ENCODE measurements at places on chromosomes 12 and 14.

DNA sequence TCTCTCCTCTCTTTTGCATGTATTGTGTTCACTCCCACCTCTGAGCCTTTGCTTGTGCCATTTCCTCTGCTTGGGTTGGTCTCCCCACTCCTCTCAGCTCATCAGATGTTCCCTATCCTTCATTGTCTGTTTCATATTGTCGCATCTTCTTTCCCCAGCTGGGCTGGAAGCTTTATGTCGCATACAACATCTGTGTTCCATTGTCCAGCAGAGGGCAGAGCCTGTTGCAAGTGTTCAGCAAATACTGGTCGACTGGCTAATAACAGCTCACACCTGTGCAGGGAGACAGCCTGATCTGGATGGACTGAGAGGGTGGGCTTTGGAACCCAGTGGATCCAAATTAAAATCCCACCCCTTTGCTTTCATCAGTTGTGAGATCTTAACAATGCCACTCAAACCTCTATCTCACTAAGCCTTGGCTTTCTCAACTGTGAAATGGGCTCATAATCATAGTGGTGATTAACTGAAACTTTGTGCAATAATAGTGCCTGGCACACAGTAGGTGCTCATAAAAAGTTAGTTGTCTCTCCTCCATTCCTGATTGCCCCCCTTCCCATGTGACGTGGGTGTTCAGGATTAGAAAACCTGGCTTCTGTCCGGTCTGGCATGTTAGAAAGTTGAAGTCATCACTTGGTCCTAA, 75.8 kb downstream of the RIN3 start:
- no peak for DNase-seq

DNA sequence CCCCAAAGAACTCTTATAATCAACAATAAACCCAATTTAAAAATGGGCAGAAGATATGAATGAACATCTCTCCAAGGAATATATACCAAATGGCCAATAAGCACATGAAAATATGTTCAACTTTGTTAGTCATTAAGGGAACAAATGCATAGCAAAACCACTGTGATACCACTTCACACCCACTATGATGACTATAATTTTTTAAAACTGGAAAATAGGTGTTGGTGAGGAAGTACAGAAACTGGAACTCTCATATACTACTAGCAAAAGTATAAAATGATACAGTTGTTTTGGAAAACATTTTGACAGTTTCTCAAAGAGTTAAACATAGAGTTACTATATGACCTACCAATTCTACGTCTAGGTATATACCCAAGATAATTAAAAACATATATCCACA, 9.4 kb upstream of the HEATR5A start:
- no peak for DNase-seq

DNA sequence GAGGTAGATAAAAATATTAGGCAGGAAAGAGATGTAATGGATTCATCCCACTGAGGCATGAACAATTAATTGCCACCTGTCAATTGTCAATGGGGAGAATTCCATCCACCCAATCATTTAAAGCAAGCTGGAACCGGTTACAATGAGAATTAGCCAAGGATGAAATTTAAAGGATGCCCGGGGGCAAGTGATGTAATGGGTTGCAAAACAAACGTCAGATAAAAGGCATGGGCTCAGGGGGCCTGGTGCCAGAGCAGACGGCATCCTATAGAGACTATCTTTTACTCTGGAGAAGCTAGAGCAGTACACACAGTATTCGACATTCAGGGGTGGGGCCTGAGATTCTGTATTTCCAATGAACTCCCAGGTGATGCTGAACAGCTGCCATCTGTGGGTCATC, 80.5 kb upstream of the ZFP36L1 start:
- no peak for DNase-seq

GRCh38 chr12:11839091-11839641, 189.7 kb downstream of the ETV6 start:
- no peak for DNase-seq

DNA sequence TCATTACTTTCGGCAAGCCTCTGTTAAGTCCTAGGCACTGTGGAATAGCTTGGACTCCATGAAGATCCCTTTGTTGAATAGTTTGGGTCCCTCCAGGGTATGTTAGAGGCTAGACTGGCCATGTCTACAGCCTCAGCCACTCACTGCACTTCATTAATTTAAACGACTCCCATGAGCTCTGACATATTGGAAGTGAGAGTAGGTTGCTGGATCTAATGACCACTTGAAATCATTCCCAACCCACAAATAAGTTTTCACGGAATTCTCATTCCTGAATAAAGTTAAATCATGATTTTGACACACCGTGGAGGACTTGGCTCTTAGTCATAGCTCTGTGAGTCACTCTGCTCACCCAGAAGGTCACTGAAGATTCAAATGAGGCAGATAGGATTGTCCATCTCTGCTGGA, 21.4 kb upstream of the APPL2 start:
- no peak for DNase-seq

DNA sequence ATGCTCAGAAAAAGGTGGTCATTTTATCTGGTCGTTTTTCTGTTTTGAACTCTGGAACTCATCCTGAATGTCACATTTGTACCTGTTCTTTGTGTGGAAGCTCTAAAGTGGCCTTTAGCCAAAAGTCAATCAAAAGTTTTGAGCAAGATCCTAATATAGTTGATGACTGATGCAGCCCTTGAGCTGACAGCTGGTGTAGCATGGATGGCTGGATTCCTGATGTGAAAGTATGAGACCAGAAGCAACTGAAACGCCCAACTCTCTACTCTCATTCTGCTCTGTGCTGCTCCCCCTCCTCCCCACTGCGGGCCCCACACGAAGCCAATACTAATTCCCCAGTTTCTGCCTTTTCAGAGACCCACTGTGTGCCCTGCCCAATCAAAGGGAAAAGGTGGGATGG, 10.3 kb upstream of the MYH7 start:
- DNase-seq, result peak; percentile 46

- no peak for DNase-seq
These were observed 187.0 kb downstream of the GRIP1 start for GRCh38 chr12:66491853-66492252.

GRCh38 chr12:6297170-6297569, 13.3 kb upstream of the PLEKHG6 start:
- no peak for DNase-seq

DNA sequence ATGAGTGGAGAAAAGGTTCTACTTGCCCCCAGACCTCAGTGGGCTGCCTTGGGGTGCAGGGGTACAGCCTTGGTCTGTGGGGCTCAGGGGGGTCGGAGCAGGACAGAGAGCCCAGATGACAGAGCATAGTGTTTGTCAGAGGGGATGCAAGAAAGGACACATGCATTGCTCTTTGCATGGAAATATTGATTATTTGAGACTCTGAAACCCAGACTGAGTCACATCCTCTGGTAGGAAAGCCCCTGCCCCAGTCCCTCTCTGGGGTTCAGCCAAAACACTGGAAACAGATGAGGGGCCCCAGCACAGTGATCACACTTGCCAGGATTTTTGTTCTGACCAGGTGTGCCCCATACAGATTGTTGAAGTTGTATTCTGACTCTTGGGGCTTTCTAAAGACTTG, 1094.4 kb downstream of the BCL11B start:
- DNase-seq, result no peak

GRCh38 chr14:52936437-52936836, 14.4 kb downstream of the FERMT2 start:
- DNase-seq, result no peak

DNA sequence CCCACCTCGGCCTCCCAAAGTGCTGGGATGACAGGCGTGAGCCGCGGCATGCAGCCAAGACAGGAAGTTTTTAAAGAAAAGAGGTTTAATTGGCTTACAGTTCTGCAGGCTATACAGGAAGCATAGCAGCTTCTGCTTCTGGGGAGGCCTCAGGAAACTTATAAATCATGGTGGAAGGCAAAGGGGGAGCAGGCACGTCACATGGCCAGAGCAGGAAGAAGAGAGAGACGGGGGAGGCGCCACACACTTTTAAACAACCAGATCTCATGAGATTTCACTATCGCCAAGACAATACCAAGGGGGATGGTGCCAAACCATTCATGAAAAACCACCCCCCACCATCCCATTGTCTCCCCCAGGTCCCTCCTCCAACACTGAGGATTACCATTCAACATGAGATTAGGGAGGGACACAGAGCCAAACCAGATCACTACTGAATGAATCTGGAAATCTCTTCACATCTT, 14.1 kb downstream of the CCDC63 start:
- no peak for DNase-seq

- DNase-seq, result no peak
These were observed 435.4 kb upstream of the STXBP6 start for GRCh38 chr14:25485381-25485780.

DNA sequence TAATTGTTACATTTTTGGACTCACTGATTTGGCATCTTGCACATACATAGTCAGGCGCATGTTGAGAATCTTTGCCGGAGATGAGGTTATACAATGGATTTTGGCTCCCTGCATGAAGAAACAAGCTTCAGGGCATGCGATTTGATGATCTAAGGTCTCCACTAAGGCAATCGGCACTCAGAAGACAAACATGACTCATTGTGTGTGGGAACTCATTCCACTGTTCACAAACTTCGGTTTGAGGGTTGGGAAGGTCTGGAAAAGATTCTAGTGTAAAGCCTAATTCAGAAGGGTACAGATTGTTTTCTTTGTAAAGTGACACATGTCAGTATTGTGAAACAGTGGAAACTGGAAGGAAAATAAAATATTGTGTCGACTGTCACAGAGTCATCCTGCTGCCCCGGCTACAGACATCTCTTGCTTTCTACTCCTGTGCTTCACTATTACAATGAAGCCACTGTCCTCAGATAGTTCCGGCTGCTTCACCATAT, 192.6 kb upstream of the HMGA2 start:
- DNase-seq, result no peak

GRCh38 chr14:59787045-59787674, 83.4 kb downstream of the RTN1 start:
- no peak for DNase-seq

DNA sequence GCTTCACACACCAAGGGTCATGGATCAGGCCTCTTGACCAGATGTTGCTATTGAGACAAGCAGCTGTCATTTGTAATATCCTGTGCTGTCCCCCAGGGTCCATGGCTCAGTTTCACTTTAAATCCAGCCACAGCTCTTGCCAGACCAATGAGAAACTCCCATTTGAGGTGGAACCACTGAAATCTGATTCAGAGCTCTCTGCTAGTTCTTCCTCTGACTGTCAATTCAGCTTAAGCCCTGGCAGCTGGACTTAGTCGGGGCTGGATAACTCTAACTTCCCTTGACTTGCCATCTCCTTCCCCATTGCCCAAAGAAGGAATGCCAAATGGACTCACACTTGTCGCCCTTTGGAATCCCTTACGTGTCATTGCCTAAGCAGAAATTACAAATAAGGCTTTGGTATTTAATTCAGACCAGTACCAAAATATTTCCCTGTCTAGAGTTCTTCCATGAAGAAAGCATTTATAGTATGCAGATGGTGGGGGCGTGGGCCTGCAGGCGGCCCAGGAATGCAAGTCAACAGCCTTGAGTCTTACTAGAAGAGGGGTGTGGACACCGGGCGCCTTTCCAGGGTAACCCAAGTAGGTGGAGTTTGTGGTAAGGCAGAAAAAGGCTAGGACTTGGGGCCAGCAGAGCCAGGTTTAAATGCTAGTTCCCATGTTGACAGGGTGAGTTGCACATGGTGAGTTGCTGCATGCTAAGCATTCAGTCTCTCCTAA, 96.9 kb upstream of the TMPO start:
- DNase-seq, result peak; percentile 91

GRCh38 chr14:104476437-104476836, 103.1 kb upstream of the C14orf180 start:
- no peak for DNase-seq

DNA sequence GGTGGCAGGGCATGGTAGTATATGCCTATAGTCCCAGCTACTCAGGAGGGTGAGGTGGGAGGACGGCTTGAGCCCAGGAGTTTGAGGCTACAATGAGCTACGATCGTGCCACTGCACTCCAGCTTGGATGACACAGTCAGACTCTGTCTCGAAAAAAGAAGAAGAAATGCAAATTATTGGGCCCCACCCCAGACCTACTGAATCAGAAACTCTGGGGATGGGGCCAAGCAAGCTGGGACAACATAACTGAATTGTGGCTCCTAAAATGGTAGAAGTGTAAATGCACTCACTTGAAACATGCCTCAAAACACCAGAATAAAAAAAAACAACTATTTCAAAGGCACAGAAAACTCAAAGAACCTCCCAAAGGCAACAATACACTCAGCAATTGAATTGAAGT, 37.0 kb downstream of the CIT start:
- DNase-seq, result no peak

DNA sequence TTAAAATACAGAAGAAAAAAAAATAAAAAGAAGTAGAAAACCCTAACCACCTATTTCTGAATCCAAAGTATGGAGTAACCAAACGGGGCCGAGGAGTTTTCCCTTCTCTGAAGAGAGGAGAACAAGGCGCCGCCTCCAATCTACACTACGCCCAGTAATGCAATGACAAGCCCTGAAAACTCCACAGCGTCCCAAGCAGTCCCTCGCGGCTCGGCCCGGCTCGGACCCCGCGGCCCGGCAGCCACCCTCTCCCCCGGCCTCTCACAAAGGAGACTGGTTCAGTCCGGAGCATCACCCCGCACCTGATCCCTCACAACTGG, 371 bp downstream of the CHD8 start:
- peak; percentile 86 for DNase-seq

DNA sequence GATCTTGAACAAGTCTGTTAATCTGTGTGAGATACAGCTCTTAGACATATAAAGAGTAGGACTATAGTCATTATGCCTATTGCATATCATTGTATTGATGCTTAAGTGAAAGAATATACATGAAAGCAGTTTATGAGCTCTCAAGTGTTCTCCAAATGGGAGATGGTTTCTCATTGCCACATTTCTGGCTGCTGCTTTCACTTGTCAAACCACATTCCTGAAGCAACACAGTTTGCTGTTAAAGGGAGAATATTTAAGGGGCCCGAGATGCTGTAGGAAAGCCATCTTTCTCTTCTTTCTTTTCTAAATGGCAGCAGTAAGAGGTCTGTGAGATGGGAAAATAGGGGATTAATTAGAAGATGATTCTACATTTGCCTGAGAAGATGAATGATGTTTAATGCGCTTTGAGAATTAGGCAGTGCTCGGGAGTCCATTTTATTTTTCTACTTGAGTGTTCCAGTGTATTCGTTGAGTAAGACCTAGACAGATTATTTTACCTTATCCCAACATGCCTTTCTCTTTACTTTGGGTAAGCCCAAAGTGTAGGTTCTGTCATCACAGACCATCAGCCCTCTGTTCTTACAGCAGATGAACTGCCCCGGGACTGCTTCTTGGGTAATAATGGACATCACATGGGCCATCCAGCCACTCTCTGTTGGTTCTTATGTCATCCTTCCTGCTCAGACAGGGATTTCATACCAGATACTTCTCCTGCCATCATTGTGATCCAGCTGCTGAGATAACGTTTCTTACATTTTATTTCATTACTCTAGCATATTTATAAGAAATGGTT, 35.6 kb downstream of the ANO4 start:
- DNase-seq, result no peak

DNA sequence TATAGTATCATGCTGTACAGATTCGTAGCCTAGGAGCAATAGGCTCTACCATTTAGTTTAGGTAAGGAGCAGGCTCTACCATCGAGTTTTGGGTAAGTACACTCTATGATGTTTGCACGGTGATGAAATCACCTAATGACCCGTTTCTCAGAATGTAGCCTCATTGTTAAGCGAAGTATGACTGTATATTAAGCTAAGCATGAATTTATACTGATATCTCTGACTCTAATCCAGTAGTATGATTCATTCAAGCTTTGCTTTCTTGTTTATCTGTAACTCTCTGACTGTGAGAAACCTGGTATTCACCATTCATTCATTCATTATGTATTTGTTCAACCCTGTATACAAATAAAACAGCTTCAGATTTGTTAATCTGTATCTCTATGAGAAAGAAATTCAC, 283.9 kb upstream of the PRICKLE1 start:
- DNase-seq, result no peak
